Upper lobe of left lung (tissue), 6 donors: ENCODE measurements at places on chromosomes 7 and 10.

DNA sequence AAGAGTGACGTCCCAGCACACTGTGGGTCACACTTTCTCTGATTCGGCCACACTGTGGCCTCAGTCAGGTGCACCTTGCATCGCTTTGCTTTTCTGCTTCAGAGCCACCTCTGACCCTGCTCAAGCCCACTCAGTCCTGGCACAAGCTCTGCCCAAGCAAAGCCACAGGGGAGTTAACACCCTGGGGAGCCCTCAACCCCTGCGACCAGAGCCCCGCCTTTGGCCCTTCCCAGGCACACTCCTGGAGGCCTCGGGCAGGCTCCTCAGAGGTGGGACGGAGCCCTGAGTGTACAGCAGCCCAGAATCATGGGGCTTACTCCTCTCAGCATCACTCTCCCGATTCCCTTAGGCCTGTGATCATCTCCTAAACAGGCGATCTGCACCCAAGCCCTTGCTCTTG, 71.0 kb downstream of the HIPK2 start:
- no peak for DNase-seq

GRCh38 chr7:120609136-120609753, 248.7 kb downstream of the TSPAN12 start:
- DNase-seq = no peak

DNA sequence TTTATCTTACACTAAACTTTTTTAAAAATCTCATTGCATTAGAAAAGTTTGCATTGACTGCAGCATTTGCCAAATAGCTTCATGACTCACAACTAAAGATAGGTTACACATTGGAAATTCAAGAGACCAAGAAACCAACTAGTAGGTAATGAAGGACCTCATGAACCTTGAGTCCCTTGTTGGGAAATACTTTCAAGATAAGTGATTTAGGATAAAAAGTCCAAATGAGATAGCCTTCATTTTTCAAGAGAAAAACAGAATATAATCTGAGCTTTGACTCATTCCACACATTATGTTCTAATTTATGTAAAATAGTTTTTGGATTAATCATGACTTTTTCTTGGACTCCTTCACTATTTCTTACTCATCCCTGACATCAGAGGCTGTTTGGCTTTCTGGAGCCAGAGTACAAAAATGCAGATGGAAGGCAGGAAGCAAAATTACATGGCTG, 13.1 kb upstream of the LIPF start:
- no peak for DNase-seq

DNA sequence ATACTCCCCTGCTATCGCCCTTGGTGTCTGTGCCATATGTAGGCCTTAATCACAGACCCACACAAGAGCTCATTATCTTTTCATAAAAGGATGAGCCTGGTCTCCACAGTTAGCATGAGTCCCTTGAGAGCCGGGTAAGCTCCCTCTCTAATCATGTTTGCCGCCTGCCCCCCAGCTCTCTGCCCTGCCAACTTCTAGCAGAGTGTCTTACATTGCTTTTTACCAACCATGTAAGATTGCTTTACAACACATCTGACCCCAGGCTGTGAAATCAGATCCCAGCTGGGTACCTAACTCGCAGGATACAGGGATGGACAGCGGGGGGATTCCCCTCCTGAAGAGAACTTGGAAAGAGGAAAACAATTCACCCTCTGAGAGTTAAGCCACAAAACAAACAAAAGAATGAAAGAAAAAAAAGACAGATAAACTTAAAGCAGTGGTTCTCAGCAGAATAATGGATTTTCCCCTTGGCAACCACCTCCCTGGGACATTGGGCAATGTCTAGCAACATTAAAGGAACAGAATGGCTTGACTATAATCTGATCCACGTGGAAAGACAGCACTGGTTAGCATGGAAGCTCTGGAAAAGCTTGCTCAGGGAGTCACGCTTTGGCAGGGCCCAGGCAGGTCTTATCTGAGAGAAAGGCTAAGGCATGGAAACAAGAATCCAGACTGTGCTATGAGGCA, 39.4 kb upstream of the ATOH7 start:
- DNase-seq = no peak

DNA sequence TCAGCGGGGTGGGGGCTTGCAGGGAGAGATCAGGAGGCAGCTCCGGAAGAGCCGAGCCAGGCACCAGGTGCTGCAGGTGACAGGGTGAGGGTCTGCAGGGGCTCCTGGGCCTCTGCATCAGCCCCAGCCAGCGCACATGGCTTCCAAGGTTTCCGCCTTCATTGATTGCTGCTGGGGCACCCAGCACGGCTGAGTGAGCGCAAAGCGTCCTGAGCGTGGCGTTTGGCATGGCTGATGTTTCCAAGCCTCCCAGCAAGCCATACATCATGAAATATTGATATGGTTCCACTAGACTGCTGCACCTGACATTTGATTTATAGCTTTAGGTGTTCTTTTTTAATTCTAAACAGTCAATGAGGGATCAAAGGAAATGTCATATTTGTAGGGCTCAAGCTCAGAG, 259.0 kb downstream of the WDR37 start:
- DNase-seq = no peak

GRCh38 chr10:91344117-91344856, 65.9 kb upstream of the HECTD2 start:
- DNase-seq = no peak

- DNase-seq = no peak
Observed at GRCh38 chr7:108007261-108007660, 4.3 kb upstream of the LAMB1 start.

GRCh38 chr10:62946278-62946677, 130.1 kb upstream of the EGR2 start:
- DNase-seq = no peak

DNA sequence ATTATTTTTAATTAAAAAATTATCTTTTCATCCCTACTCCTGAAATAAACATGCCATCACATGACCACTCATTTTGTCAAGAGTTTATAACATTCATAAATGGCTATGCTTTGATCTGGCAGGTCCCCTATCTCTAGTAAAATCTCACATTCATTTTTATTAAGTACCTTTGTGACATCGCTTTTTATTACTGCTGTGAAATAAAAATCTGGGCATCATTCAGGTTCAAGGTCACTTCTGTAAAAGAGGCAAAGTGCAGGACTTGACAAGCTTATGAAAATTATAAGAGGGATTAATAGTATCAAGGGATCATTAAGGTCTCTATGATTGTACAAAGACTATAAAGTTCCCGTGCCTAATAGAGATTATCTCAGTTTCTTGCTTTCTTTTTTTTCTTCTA, 416.8 kb upstream of the SEMA3A start:
- DNase-seq = no peak

DNA sequence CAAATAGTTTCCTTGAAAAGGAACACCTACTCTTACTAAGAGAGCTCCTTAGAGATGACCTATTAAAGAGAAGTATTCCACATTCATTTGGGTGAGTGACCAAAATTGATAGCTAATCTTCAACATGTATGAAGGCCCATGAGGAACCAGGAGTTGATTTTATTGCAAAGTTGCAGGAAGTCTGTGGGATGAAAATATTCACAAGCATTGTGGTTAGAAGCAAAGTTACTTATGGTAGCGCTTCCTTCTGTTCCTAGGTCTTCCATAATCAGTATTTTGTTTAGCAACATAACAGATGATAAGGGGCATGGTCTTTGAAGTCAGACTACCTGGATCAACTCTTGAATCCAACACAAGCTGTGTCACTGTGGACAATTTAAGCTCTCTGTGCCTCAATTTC, 164.5 kb downstream of the DGKB start:
- DNase-seq = no peak

- no peak for DNase-seq
Observed at GRCh38 chr10:89888321-89889070, 187.1 kb downstream of the KIF20B start.

GRCh38 chr7:114941692-114942091, 19.8 kb downstream of the MDFIC start:
- no peak for DNase-seq

- no peak for DNase-seq
Observed at GRCh38 chr7:43300121-43300520, 187.7 kb downstream of the HECW1 start.

- DNase-seq = no peak
Observed at GRCh38 chr10:100654782-100655325, 90.5 kb upstream of the PAX2 start.
